ENCODE measurements at places on chromosomes 13 and 19.

GRCh38 chr13:102940143-102940542 is 94.3 kb downstream of the ERCC5 start:
- no peak for DNase-seq

- no peak for DNase-seq
Observed at GRCh38 chr19:5587661-5588060, 19.9 kb upstream of the TINCR start.

GRCh38 chr19:13428352-13428751 is 77.9 kb downstream of the CACNA1A start:
- DNase-seq, result no peak

- DNase-seq, result peak; percentile 35
Observed at GRCh38 chr13:97319113-97319720, 97.1 kb downstream of the MBNL2 start.

GRCh38 chr19:511101-511851 is 4.0 kb downstream of the TPGS1 start:
- DNase-seq, result no peak
